AG08396 (cell line): ENCODE measurements at places on chromosomes 3 and 15.

- no peak for DNase-seq
These were observed 10.4 kb upstream of the VIPR1 start for GRCh38 chr3:42491881-42492507.

DNA sequence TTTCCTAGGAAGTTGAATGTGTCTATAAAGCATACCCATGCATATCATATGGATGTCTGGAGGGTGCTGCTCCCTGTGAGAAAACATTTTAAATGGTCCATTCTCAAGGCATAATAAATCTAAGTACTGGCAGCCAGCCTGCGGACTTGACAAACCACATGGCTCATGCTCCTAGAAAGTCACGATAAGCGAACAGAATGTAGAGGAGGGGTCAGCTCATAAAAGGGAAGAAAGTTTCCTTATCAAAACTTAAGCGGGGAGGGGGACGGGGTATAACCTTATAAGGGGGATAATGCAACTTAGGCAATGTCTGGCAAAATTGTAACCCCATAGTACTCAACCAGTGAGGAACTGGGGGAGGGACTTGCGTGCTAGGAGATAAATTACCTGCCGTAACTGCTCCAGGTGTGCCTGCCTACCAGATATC, 159.8 kb upstream of the LMCD1 start:
- no peak for DNase-seq

- DNase-seq: no peak
These were observed 137.5 kb downstream of the MAGI1 start for GRCh38 chr3:65901226-65901625.

DNA sequence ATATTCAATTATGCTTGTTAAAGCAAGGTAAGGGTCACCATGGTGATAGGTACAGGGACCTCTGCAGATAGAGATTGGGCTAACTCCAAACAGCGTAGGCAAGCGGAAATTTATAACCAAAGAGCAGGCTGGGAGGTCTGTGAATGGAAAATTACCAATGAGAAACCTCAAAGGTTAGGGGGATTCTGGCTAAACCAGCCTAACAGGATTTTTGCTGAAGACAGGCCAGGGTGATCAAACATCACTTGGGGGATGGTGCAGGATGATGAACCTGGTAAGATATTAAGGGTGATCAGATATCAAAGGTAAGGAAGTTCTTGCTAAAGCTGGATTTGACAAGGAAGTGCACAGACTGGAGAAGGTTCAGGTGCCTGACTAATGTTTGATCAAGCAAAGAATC, 35.3 kb upstream of the SNRPN start:
- DNase-seq: no peak

DNA sequence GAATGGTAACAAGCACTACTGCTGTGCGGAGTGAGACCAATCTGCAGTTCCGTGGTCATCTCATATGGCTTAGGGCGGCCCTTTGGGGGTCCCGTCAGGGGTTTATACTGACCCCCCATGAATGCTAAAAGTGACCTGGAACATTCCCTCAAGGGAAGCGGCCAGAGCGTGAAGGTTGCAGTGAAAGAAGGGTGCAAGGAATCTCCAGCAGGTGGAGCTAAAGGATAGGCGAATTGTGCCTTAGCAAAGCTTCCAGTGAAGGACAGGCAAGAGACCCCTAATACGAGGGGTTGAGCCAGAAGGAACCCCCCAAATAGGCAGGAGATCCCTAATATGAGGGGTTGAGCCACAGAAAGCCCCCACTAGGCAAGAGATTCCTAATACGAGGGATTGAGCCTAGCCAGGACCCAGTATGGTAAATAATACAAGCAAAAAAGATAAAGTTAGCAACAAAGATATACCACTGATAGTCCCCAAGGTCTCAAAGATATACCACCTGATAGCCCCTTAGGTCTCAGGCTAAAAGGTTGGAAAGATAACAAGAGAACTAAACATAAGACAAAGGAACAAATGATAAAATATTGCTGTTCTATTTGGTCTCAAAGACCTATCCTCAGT, 32.8 kb downstream of the ZNF589 start:
- peak; percentile 85 for DNase-seq

DNA sequence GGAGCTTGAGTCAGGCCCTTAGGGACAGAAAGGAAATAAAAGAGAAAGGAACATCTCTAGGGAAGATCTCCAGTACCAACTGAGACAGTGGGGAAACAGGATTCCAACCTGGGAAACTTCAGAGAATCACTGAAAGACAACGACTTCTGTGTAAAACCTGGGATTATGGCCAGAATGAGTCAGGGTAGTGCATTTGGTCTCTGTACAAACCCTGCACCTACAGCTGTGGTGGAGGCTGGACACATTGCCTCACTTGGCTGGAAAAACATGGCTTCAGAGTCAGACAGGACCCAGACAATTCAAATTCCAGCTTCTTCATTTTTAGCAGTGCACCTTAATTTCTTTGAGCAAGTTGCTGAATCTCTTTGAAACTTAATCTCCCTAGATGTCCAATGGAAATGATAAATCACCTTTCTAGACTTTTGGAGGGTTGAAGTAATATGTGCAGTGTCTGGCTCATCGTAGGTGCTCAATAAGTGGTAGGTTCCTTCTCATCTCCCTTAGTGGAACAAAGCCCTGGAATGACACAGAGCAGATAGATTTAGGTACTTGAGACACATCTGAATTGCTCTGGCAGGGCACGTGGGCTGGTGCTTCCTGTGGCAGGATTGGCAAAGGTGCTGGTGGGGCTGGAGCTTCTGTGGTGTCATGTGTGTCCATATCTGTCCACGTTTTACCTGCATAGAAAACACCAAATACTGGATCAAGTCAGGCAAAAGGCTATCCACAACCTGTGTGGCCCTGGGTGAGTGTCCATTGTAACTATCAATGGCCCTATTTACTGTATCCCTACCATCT, 6.1 kb upstream of the CLSTN2 start:
- no peak for DNase-seq

GRCh38 chr3:1442271-1442670, 349.4 kb downstream of the CNTN6 start:
- DNase-seq: no peak

DNA sequence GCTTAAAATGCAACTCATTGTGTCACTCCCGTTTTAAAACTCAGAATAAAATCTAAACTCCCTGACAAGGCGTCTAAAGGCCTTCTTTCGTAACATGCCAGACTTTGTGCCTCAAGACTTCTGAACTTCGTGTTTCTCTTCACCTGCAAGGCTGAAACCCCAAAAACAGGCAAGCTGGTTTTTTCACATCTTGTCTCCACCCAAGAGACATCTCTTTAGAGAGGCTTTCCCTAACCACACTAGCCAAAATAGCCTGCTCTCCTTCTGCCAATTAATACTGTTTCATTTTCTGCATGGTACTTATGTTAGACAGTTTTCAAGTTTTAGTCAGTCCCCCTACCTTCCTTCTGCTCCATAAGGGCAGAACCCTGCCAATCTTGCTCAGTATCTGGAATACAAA, 41.6 kb downstream of the RAF1 start:
- no peak for DNase-seq

DNA sequence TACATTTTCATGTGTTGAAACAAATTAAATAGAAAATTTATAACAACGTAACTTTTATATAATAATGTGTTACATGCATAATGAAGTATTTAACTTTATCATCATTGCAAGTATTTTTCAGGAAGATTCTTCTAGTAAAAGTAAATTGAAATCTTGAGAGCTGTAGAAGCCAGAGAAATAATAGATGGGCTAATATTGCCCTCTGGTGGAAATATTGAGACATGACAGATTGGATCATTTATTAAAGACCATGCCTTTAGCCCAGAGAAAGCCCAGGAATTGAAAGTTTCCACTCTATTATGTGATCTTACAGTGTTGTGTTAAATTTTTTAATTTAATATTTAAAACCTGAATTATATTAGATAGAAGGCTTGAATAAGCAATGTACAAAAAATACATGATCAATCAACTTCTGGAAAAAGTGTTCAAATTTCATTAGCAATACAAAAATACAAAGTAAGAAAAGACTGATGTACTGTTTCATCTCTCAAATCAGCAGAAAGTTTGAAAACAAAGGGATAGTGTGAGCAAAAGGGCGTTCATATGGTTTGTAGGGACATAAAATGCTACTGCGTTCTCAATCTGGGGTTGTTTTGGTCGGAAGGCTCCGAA, 52.7 kb upstream of the SPTSSB start:
- DNase-seq: peak; percentile 27

DNA sequence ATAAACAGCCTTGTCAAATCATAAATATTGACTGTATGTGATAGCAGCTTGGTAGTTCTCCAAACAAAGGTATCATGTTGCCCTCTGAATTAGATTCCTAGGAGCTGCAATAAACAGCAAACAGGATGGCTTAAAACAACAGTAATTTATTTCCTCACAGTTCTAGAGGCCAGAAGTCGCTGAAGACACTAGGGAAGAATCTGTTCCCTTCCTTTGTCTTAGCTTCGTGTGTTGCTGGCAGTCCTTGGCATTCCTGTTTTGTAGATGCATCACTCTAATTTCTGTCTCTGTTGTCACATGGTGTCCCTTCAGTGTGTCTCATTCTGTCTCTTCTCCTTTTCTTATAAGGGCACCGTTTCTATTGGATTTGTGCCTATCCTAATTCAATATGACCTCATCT, 679.3 kb downstream of the OTOL1 start:
- DNase-seq: no peak

GRCh38 chr3:105598042-105598796, 231.5 kb downstream of the ALCAM start:
- peak; percentile 71 for DNase-seq

DNA sequence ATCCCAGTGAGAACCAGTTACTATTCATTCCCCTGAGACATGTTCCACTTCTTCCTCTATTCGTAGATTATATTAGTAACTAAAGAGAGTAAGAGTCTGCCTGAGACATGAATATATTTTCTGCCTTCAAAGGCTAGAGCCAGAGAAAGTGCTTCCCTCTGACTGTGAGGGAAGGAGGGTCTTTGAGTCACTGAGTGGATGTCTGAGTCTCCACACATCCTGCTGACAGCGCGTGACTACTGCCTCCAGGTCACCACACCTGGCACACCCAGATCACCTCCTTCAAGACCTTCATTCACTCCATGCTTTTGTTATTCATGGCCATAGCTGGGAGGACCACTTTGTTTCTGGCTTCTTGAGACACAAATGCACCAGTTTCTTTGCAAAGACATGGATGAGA, 135.6 kb downstream of the SOX2 start:
- no peak for DNase-seq

GRCh38 chr15:60116456-60117089, 112.5 kb downstream of the FOXB1 start:
- no peak for DNase-seq
